Adrenal gland (tissue), 19 donors: ENCODE measurements at places on chromosomes 3 and 15. TPM values are rescaled to one million over a fixed set of nuclear protein-coding genes. Genes with fewer than 3 reads are reported as not detected.

OXSM gene
- 26.4 TPM for polyA plus RNA-seq

DNA sequence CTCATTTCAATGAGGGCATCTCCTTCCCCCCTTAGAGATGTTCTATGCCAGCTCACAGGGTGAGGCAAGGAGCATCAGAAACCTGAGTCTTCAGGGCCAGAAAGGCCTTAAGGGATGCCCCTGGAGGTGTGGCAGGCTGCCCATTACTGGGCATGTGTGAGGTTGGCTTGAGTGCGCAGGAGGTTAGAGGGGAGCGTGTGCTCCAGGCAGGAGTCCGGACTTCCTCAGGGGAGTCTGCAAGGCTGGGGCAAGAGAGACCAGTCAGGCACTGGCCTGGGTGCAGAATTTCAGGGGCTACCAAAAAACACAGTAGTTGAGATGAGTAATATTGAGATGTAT lies 1.9 kb downstream of the LOXL1 start:
- no peak for DNase-seq

DNA sequence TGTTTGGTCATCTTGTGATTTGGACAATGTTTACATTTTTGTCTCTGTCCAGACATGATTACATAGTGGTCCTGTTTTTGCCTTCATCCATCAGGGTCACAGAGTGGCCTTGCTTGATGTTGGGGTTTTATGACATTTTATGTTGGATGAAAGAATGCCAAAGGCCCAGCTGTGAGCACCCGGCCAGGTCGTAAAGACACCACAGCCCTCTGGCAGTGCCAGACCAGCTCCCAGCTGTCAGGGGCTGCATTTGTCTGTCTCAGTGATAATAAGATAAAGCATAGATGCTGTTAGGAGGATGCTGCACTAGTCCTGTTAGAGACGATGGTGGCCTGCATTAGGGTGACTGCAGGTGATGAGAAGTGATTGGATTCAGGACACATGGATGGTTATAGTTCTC lies 117.5 kb downstream of the FAM174B start:
- no peak for DNase-seq

- peak; percentile 77 for DNase-seq
Measured at GRCh38 chr3:149581681-149582370, 76.0 kb downstream of the WWTR1 start.

GUCA1C gene
- polyA plus RNA-seq = not detected
